Stimulated activated CD4-positive, alpha-beta T cell treated with anti-CD3 and anti-CD28 coated beads, Interleukin-15, amount 100 ng/mL, for 48 hours (primary cell): ENCODE measurements at places on chromosomes 16 and 17.

- no peak for DNase-seq
Observed at GRCh38 chr16:30641378-30641982, 9.3 kb upstream of the PRR14 start.

DNA sequence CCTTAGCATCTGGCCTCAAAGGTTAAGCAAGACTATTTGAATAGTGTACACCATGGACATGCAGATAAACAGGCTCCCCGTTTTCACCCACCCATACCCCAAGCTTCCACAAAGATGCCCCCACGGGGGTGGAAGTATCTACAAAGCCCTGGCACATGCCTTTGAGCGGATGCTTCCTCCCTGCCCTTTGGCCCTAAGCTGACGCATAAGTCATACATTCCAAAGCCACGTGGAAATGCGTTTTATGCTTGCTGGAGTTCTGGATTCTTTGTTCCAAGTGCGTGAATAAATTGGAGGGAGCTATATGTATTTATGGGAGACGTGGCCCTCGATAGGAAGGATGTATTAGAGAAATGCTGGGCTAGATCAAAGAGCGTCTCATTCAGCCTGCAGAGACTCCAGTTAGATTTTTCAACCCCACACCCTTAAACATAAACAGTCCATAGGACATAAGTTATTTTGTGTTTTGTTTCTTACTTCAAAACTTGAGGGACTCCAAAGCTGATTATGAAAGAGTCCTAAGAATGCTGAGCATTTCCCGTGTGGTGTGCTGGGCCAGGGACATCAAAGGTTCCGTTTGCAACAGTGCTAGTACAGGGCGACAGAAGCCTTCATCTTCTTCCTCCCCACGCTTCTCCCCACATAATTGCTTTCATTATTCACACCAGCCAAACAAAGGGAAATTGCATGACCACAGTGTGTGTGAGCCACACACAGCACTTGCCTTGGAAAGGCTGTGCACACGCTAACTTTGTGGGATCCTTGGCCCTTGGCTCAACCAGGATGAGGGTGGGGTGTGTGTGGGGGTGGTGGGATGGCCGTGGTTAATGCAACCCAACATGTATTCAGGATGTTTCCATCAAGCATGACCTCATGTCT, 73.6 kb downstream of the WIPI1 start:
- DNase-seq: no peak

DNA sequence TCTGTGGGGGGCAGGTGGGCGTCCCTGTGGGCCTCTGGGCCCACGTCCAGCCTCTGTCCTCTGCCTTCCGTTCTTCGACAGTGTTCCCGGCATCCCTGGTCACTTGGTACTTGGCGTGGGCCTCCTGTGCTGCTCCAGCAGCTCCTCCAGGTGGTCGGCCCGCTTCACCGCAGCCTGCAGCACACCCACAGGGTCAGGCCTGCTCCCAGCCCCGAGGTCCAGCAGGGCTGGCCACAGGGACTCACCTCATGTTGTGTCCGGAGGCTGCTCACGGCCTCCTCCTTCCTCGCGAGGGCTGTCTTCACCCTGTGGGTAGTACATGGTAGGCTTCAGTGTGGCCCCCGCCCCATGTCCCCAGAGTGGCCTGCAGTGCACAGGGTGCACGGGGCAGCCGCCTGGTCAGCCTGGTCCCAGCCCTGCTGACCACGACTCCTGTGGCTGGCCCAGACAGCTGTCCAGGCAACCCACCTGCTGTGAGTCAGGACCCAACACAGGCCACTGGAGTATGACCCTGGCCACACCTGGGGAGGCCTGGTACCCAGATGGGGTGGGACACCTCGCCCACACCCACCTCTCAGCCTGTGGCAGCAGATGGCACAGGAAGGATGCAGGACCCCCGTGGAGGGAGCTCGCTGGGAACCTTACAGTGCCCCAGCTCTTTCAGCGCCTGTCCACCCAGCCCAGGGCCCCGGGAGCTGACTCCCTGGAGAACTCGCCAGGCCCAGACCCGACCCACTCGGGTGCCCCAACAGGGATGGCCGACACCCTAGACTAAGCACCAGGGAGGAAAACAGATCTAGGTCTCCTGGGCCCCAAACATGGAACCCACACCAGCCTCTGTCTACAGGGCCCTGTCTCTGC, 23.9 kb upstream of the AATK start:
- DNase-seq: no peak

DNA sequence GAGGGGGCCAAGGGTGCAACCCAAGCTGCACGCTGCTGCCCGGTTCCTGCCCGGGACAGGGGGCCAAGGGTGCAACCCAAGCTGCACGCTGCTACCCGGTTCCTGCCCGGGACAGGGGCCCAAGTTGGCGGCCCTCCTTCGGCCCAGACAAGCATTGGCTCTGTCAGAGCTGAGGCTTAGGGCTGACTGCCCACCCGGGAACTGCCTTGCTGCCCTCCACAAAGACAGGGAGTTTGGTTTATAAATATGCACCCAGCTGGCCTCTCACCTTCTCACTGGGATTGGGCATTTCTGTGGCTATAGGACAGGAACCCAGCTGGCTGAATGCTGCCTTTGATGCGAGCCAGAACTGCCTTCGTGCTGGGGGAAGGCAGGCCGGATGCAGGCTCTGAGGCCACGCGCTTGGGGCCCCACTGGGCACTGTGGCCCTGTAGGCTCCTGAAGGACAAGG, 105.7 kb downstream of the IRX5 start:
- no peak for DNase-seq

DNA sequence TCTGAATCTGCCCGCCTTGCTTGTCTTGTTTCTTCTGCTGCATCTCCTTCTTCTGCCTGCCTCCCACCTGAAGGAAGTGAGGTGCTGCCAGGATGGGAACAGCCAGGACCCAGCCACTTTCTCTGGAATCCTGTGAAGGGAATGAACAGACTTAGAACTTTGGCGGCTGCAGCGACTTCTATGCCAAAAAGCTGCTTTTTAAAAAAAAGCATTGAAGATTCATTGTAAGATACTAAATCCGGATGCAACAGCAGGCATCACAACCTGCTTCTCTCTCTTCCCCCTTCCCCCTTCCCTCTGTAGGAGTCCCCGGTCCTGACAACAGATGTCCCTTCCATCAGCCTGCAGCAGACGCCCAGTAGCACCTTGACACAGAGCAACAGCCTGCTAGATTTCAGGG, 176.3 kb downstream of the HS3ST4 start:
- no peak for DNase-seq
